ENCODE measurements at places on chromosomes 3 and 15.
A peak's percentile ranks its signal among the peaks of the same experiment; 100 is the strongest.

GRCh38 chr15:93109336-93110102, 20.5 kb upstream of the RGMA start:
- DNase-seq, result no peak

GRCh38 chr15:48392356-48392755, 61.1 kb downstream of the DUT start:
- no peak for DNase-seq

DNA sequence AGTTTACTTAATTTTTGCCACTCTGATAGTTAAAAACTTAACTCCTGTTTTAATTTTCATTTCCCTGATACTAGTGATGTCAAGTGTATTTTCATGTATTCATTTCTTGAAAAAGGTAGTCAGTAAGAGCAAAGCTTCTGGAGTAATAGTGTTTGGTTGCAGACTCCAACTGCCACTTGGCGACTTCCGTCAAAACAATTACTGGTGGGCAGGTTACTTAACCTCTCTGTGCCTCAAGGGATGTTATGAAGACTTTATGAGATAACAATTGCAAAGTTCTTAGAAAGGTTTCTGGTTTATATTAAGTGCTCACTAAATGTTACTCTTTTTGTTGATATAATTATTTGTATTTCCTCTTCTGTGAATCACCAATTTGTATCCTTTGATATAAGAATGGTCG, 129.7 kb downstream of the NFKBIZ start:
- no peak for DNase-seq

- DNase-seq, result no peak
Measured at GRCh38 chr15:97114900-97115760, 784.6 kb downstream of the NR2F2 start.

DNA sequence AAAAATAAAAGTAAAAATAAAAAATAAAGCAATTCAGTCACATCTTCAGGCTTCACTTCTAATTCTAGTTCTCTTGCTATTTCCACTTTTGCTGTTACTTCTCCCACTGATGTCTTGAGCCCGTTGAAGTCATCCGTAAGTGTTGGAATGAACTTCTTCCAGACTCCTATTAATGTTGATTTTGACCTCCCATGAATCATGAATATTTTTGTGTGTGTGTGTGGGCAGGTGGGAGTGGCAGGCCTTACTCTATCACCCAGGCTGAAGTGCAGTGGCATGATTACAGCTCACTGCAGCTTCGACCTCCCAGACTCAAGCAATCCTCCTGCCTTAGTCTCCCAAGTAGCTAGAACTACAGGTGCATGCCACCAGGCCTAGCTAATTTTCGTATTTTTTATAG, 10.7 kb downstream of the USP4 start:
- no peak for DNase-seq

DNA sequence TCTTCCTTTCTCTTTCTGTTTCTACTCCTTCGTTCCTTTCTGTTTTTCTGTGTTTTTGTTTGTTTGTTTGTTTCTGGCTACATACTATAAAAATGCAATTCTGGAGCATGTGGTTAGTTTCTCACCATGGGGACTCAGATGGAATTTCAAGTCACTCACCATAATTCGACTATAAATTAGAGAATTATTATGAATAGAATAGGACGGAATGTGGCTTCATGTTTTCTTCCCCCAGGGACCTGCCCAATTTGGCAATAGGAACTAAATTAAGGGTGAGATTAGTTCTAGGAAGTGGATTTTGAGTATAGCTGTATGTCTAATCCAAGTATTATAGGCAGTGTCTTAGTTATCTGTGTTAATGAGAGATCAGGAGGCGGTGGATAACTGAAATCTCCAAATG, 96.9 kb downstream of the THSD4 start:
- DNase-seq, result no peak

- no peak for DNase-seq
Measured at GRCh38 chr3:42014921-42015533, 53.1 kb upstream of the ULK4 start.

DNA sequence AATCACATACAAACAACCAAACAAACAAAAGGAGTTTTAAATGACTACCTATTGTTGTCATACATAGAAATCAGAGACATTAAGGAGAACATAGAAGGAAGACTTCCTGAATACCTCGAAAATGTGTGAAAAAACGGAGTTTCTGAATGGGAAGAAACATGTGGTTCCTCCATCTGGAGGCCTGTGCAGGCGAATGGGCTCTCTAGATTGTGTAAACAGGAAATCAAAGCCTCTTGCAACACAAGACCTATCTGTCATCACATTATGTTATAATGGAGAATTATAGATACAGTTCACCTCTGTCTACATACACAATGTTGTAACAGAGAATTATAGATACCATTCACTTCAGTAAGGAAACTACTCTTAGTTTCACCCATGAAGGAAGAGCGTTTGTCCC, 44.1 kb downstream of the RUBCN start:
- no peak for DNase-seq

DNA sequence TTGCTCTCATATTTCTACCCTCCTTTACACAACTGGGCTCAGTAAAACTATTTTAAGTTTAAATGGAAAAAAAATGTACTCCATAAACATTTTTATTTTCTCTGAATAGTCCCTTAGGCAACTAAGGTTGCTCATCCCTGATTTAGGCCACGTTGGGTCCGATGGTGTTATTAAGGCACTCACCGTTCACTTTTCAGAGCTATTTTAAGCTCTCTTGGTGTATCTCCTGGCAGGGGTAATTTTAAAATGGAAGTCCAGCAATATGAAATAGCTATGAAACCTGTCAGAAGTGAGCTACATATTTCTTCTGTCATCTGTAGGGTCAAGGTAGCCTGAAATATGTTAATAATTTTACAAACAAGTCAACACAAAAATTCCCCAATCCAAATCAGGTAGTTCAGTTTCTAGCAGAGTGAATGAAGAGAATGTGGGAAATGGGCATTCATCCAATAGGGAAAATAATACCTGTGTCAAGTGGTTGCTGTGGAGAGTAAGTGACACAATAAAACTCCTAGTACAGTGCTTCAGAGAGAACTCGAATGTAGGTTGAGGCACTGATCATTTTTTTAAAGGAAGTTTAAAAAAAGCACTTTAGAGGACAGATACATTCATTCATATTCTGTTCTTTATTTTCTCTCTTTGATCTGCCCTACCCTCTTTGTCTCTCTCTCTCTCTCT, 209.3 kb upstream of the FEZF2 start:
- no peak for DNase-seq

GRCh38 chr3:55497250-55497649, 10.1 kb upstream of the WNT5A start:
- no peak for DNase-seq

DNA sequence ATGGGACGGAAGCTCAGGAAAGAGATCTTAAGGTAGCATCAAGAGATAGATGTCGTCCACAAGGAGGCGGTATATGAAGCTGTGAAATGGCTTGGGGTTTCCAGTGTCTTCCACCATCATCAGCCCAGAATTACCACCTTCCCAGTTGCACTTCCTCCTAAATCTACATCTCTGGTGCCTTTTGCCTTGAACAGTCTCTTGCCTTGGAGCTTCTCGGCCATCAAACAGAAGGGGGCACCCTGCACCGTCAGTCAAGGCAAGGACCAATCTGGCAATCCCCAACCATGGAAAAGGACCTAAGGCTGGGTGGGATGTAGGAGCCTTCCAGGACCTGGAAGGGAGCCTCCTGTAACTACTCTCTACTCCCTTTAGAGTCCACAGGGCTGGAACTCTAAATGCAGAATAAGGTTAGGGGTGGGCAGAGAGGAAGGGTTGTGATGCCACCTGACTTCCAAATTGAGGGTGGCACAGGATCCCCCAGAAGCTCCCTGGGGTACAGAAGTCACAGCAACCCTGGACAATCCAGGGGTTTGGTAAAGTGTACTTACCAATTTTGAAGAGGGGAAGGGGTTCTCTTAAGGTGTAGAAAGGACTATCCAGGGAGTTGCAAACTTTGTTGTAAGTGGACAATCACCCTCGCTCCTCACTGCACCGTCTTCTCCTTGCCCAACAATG, 1.0 kb upstream of the RYR3 start:
- no peak for DNase-seq

DNA sequence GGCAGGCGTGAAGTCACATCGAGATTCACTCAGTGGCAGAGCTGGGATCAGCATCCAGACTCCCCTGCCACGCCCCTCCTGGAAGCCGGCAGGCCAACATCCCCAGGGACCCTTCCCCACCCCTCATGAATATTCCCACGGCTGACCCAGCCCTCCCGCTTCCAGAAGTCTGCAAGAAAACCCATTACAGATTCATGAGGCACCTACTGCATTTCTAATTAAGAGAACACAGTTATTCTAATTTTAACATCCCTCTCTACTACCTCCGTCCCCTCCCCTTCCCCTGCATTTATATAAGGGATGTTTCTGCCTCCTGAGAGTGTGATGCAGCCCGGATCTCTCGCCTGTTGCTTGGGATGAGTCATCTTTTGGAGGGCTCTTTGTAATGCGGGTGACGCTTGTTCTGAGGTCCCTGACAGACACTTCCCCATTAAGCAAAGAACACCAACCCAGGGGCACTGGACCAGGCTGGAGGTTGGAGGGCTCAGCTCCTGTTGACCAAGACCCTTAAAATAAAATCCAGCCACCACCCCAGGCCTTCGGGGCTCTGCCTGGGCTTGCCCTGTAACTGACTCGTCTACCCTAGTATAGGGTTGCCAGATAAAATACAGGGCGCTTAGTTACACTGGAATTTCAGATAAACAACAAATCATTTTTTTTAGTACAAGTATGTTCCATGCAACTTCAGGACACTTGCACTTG, 118.7 kb downstream of the NUP210 start:
- no peak for DNase-seq

DNA sequence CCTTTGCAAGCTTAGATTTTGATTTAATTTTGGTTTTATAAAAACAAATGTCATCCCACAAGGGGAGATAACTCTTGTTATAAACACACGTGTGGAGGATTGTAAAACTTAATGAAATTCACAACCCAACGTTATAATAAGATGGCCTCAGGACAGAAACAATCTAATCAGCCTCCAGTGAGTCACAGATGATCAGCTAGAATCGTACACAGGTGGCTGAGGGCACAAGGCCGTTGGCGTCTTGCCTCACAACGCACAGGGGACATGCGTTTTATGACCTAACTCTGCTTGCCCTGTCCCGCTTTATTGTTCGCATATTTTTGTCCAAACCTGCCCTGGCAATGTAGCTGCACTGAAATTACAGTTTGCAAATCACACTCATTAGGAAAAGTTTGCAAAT, 121.9 kb upstream of the PDZRN3 start:
- DNase-seq, result no peak

DNA sequence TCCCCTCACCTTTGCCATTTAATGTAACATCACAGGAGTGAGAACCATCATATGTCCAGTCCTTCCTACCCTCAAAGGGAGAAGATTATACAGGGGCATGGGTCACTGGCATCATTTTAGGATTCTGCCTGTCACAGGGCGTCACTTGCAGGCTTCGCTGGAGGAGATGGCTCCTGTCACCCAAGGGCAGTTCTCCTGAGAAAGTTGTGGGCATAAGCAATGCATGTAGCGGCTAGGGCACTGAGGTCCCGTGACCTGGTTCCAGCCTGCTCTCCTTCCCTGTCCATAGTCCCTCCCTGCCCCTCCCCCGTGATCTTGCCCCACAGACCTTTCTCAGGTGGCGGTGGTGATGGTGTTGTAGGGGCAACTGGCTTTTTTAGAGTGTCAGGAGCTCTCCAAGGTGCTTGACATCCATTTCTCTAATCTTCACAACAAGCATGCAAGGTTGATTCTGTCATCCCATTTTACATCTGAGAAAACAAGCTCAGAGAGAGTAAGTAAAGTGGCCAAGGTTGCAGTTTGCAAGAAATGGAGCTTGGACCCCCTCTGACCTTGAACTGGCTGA, 241.5 kb upstream of the CTDSPL start:
- DNase-seq, result no peak

- DNase-seq, result no peak
Measured at GRCh38 chr15:39266890-39267289, 314.0 kb upstream of the THBS1 start.

- DNase-seq, result no peak
Measured at GRCh38 chr3:58052373-58053273, 44.4 kb downstream of the FLNB start.

DNA sequence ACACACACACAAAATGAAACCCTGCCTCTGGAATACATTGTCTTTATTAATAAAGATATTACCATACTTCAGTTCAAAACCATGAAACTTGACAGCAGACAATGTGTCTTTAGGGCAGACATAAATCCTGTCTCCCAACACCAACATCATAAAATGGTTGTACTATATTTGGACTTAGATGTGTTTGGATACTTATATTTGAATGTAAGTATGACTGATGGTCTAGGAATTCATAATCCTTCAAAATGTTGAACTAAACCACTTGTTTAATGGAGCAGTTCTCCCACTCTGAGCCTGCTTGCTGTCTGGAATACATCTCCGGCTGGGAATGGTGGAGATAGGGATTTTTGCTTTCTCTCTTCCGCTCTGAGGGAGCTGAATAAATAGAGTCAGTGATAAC, 10.6 kb downstream of the FBN1 start:
- no peak for DNase-seq

- DNase-seq, result no peak
Measured at GRCh38 chr3:149199474-149199873, 22.2 kb downstream of the CP start.

GRCh38 chr15:53414167-53414566, 345.3 kb downstream of the WDR72 start:
- DNase-seq, result no peak

DNA sequence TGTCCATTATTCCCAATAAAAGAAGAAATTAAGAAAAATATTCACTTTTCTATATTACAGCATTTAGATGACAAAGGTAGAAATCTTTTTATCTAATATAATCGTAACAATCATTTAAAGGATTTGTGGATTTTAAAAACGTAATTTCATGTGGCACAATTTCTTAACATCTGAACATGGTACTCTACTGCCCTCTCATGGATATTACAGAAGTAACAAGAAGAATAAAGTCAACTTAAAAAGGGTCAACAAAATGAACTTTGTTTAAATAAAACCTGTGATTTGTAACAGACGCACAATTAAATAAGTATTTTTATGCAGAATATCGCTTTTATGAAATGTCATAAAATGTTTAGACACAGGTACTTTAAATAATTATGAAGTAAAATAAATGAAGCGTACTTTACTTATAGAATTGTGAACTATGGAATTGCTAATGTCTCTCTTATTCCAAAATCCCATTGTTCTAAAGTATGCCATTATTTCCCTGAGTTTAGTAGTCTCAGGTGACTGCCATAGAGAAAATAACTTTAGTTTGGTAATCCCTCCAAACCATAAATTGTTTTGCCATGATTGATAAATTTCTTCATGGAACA, 366.8 kb upstream of the ZNF385D start:
- DNase-seq, result no peak

GRCh38 chr3:52175416-52176179, 21.4 kb upstream of the POC1A start:
- DNase-seq, result no peak

DNA sequence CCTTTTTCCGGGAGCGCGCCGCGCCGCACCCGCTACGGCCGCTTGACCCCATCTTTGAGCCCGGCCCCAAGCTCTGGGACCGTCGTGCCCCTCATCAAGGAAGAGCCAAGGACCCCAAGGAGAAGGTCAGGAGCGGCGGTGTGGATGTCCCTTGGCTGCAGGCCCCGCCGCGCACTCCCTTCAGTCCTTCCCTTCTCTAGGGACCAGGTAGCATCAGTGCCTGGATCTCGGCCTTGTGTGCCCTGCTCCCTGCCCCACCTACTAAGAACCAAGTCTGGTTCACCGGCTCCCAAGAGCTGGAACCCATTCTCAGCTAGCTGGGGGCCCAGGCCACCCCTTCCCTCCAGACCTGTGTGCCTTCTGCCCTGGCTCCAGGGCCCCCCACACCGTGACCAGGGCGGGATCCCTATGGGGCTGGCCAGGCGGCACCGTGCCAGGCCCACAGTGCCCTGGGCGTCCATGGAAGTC, 69.3 kb upstream of the CGNL1 start:
- DNase-seq, result no peak

GRCh38 chr15:59691194-59691805, 2.2 kb upstream of the BNIP2 start:
- peak; percentile 16 for DNase-seq

All from activated CD4-positive, CD25-positive, alpha-beta regulatory T cell treated with anti-CD3 and anti-CD28 coated beads, Interleukin-2, amount 50 U/mL, for 16 hours (primary cell).